ENCODE measurements at places on chromosomes 11 and 22. TPM values are rescaled to one million over a fixed set of nuclear protein-coding genes. Genes with fewer than 3 reads are reported as not detected.

DNA sequence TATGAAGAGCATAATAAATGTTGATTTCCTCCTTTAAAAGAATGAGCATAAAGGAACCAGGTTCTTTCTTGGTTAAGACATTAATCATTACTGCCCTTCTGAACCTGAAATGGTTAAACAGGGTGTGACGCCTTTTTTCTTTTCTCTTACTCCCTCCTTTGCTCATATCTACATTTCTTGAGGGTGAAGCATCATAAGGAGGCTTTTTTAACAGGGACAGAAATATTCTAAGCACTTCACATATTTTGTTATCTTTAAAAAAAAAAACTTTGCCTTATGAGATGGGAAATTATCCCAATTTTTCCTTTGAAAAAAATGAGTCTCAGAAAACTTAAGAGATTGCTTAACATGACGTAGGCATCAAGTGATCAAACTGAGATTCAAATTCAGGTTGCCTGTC is 1036.3 kb upstream of the TENM4 start:
- DNase-seq = no peak

DNA sequence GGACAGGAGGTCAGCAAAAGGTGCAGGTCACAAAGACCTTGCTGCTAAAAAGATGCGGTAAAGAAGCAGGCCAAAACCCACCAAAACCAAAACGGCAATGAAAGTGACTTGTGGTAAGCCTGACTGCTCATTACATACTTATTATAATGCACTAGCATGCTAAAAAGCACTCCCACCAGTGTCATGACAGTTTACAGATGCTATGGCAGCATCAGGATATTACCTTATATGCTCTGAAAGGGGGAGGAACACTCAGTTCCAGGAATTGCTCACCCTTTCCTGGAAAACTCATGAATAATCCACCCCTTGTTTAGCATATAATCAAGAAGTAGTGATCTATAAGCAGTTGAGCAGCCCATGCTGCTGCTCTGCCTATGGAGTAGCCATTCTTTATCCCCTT is 45.2 kb upstream of the SLC5A12 start:
- DNase-seq = no peak

DNA sequence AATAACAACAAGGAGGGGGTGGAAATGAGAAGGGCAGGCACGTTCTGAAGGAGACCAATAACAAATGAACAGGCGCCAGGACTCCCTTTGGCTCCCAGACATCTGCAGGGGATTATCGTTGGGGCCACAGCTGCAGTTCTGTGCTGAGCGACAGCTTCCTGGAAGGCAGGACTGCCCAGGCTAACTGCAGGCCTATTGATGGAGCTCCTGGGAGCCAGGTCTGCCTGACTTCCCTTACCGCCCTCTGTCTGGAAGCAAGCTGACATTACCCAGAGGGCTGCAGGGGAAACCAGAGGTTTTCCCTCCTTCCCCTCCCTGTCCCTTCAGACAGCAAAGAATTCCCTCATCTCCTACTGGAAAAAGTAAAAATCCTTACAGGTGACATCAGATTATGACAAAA is 5.0 kb downstream of the DRD2 start:
- no peak for DNase-seq

DEFB131B gene
- total RNA-seq = not detected

DNA sequence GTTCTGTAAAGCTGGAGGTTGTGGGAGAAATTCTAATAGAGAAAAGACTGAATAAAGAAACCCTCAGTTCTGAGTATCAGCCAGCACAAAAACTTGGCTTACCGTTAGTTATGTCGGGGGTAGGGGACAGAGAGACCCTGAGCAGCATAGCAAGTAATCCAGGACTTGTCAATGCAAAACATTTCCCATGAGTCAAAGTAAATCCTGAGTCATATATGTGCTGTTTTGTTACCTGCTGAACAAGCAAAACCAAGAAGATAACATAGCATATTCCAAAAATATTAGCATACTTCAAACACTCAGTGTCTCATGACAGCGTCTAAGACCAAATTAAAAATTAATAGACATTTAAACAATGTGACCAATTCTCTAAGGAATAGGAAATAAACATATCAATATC is 75.1 kb upstream of the LUZP2 start:
- no peak for DNase-seq

- DNase-seq = no peak
Measured at GRCh38 chr22:29263791-29264276, 3.9 kb downstream of the RHBDD3 start.

PKDREJ gene
- total RNA-seq = 0.13 TPM

SPTY2D1 gene
- total RNA-seq = 17.7 TPM

MICAL2 gene
- total RNA-seq = 215 TPM

FGF19 gene
- total RNA-seq = not detected

OR10A2 gene
- total RNA-seq = not detected

OLFML1 gene
- 13.6 TPM for total RNA-seq

- DNase-seq = no peak
Measured at GRCh38 chr11:67048515-67049130, 8.0 kb upstream of the RHOD start.

DNA sequence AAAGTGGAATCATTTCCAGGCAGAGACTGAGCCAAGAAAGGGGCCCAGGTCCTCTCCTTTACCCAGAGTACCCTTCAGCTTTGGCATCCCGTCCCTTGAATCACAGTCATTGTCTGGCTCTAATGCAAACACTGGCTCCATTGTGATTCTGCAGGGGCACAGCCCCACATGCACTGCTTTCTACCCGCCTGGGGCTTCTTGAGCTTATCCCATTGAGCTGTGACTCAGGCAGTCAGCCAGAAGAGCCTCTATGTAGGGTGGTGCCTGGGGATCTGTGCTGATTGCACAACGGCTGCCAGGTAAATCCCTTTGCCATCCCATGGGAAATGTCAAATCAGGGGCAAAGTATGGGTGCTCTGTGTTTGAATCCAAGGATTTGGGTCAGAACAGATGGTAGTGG is 88.9 kb downstream of the RASSF10 start:
- DNase-seq = no peak

- DNase-seq = no peak
Measured at GRCh38 chr11:117992620-117993019, 6.4 kb downstream of the IL10RA start.

DNA sequence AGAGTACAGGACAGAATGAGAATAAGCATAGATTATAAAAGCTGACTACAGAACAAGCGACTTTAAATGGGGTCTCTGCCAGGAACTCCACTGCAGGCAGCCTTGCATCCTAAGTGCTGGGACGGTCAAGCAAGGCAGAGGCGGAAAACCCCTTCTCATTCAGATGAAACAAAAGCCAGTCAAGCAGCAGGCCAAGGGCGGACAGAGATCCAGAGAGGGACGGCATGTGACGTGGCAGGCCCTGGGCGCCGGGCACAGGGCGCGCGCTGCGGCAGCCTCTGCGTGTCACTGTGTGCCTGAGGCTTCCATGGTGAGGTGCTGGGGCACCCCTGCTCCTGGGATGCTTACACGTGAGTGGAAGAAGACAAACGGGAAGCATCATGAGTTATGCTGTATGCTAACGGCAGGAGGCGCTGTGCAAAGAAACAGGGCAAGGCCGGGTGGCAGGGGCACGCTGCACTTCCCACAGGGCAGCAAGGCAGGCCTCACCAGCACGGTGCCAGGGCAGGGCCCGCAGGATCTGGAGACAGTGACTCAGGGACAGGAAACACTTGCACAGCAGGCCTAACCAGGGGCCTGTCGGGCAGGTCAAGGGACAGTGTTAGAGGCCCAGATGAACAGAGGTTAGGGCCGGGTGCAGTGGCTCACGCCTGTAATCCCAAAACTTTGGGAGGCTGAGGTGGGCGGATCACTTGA is 6.2 kb downstream of the TOLLIP start:
- DNase-seq = peak; percentile 79

YPEL4 gene
- total RNA-seq = 0.44 TPM

GRCh38 chr11:35354644-35355043 is 64.7 kb downstream of the SLC1A2 start:
- DNase-seq = no peak

UVRAG gene
- total RNA-seq = 33.6 TPM

Measured in ureter (tissue), 1 donor.